ENCODE measurements at places on chromosomes 1 and 21.

- no peak for DNase-seq
These were observed 27.5 kb upstream of the COL9A2 start for GRCh38 chr1:40344597-40344996.

GRCh38 chr1:243587823-243588560, 262.1 kb downstream of the AKT3 start:
- DNase-seq = no peak

DNA sequence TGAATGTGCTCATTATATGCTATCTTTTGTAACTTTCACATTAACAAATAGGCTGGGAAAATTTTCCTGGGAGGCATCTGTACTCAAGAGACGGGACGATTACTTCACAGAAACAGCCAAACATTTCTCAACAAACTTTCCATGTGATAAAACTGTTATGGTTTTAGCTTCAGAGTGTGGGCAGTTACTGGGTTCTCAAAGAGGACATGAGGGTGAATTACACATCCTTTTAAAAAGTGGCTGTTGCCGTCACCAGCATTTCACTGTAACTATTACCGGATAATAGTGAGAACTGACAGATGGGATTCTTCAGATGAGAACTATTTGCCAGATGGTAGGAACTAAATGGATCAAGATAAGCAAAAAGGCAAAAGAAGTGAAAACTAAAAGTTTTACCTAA, 109.1 kb downstream of the APP start:
- no peak for DNase-seq

GRCh38 chr1:234643111-234643849, 33.3 kb upstream of the IRF2BP2 start:
- no peak for DNase-seq

DNA sequence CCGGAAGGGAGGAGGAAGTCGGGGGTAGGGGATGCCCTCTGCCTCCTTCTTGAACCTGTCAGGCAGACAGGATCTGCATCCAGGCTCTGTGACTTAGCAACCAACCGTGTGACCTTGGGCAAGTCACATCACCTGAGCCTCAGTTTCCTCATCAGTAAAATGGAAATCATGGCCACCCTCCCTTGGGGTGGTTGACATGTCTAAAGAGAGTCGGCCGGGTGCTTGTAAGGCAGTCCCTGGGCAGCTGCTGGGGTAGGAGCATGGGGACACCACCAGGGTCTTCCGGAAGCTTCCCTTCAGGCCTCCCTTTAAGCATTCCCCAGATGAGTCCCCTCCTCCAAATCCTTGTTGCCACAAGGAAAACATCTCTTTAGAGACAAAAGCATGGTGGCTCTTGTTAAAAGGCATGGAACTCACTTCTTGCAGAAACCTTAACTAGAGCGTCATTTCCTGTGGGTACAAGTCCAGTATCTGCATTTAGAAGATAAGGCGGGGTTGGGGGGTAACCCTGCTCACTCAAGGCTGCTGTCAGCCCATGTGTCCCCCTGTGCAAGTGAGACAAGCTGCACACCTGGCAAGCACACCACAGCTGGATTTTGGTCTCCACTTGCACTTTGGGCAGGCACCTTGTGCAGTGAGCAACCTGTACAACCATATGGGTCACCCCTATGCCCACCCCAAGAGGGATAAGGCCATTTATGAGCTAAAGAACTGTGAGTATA, 10.4 kb downstream of the CLCNKB start:
- no peak for DNase-seq

DNA sequence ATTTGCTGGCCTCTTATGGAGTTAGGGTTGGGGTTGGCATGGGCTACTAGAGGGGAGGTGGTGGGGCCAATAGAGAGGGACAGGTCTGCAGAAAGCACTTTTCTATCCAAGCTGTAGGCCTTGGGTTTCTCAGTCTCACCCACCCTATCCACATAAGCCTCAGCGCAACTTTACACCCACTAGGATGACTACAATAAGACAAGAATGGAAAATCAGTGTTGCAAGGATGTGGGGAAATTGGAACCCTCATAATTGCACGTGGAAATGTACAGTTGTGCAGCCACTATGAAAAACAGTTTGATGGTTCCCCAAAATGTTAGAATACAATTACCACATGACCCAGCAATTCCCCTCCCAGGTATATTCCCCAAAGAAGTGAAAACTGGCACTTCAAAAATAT, 14.0 kb upstream of the GSTM4 start:
- no peak for DNase-seq

GRCh38 chr21:18204931-18205330, 39.7 kb upstream of the CHODL start:
- DNase-seq = no peak

- peak; percentile 94 for DNase-seq
These were observed at the start of gene SZRD1 for GRCh38 chr1:16366722-16367257. TSS of gene SZRD1 (plus strand) at chr1:16367242. CDS start at chr1:16367258, 16 bp downstream.
